Immature natural killer cell (primary cell): ENCODE measurements at places on chromosomes 6 and 20. TPM values are rescaled to one million over a fixed set of nuclear protein-coding genes. Genes with fewer than 3 reads are reported as not detected.

The MUC22 gene
- polyA plus RNA-seq = not detected

The TLDC2 gene
- polyA plus RNA-seq = 0.38 TPM

The TMEM14C gene
- 81.2 TPM for polyA plus RNA-seq

The BEND6 gene
- 0.73 TPM for polyA plus RNA-seq

The TAAR2 gene
- not detected for polyA plus RNA-seq
